ENCODE measurements at places on chromosomes 5 and 9.
A peak's percentile ranks its signal among the peaks of the same experiment; 100 is the strongest.

- DNase-seq: no peak
Observed at GRCh38 chr9:8552732-8553131, 753.2 kb upstream of the DMAC1 start.

GRCh38 chr5:167426501-167426900, 864.9 kb upstream of the WWC1 start:
- DNase-seq: no peak

DNA sequence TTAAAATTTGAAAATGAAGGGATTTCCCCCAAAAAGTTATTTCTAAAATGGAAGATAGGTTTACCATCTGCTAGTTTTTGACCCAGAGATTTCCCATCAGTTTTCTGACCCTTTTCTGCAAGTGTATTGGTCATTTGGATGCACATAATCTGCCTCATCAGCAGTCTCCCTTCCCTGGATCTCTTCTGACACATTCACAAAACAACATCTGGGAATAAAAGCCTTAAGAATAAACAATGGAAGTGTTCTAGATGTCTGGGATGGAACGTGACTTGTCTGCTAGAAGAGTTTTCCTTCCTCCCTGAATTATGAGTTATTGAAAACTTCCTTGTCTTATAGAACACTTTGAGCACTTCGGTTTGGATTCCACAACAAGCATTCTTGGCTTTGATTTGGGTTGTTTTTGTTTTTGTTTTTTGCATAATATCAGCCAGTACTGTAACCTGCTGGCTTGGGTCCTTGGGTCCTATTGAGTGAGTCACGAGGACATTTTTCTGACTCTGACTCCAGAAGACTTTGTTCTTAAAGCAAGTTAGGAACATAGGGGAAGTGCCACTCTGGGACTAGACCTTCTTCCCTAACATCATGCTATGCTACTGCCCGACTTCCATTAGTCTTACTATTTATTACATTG, 18.2 kb upstream of the ESM1 start:
- DNase-seq: no peak

- no peak for DNase-seq
Observed at GRCh38 chr5:138369706-138370105, 17.2 kb downstream of the KDM3B start.

- DNase-seq: no peak
Observed at GRCh38 chr5:87966213-87966612, 302.4 kb downstream of the TMEM161B start.

- DNase-seq: no peak
Observed at GRCh38 chr5:3050863-3051262, 299.4 kb upstream of the IRX2 start.

- DNase-seq: no peak
Observed at GRCh38 chr9:91555132-91555531, 131.5 kb upstream of the NFIL3 start.

DNA sequence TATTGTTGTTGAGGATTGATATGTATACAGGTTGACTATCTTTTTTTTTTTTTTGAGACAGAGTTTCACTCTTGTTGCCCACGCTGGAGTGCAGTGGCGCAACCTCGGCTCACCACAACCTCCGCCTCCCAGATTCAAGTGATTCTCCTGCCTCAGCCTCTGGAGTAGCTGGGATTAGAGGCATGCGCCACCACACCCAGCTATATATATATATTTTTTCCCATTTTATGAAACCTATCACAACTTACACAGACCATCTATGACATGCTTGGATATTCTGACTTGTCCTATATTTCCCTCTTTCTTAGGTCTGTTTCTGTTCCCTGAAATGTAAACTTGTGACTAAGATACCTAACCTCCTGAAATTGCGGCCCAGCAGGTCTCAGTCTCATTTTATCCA, 5.0 kb downstream of the CD14 start:
- DNase-seq: no peak

GRCh38 chr5:113081091-113081839, 104.7 kb downstream of the DCP2 start:
- no peak for DNase-seq

DNA sequence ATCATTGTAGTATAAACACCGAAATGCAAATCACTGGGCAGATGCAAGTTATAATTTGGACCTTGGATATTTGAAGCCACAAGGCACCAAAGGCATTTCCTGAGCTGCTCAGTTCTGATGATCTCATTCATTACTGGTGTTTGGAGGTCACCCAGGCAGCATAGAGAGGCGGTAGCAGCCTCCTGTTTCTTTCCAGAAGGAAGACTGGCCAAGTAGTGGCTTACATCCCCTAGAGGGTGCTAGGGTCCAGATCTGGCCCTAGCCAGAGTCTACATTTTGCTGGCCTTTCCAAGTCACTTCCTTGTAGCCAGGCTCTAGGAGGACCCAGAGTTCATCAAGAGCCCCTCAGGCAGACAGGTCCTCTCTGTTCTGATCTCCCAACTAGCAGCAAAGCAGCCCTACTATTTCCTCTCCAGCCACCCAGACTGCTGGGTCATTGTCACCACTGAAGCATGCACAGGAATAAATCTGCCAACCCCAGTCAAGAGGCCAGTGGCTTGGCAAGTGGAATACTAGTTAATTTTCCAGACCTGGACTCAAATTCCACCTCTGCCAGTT, 33.4 kb upstream of the TTC1 start:
- DNase-seq: peak; percentile 85

DNA sequence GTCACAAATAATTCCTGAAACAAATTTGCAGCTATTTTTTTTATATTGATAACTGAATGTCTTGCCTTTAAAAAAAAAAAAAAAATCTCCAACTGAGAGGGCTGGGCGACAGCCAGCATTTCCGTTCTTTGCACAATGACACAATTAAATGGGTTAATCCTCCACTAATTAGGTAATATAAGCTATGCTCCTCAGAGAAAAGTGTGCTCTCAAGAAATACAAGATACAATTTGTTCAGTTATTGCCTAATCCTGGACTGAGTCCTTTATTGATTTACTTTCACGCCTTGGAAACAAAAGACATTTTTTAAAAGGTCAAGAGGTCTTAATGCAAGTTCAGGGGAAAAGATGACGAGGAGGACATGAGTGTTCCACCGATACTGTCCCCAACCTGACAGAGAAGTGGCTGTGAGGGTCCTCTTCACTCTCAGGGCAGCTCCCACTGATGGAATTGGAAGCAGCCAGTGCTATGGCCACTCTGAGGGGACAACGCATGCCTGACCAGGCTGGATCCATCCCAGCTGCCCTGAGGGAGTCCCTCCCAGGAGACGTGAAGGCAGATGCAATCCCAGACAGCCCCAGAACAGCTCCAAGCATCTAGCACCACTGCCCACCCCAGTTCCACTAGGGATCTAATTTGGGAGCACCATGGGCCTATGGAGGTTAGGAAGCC, 220.7 kb downstream of the GNA14 start:
- no peak for DNase-seq

- DNase-seq: no peak
Observed at GRCh38 chr5:76488969-76489368, 85.9 kb downstream of the IQGAP2 start.

- no peak for DNase-seq
Observed at GRCh38 chr9:34419716-34420504, 38.5 kb downstream of the FAM219A start.

- no peak for DNase-seq
Observed at GRCh38 chr9:105637787-105638395, 24.4 kb upstream of the TAL2 start.

DNA sequence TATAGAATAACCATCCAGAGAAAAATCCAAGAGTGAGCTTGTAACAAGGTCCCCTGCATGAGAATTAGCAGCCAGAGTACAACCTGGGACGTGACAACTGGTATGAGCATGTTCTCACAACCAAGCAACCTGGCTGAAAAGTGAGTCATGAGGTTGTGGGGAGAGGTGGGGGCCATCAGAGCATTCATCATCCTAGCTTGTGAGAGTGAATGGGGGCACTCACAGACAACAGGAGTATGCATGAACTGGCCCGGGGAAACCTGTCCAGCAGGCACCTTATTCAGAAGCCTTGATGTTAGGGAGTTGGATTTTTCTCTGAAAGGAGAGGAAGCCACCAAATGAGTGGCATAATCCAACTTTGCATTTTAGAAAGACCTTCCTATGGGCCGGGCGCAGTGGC, 113.0 kb downstream of the FRMD3 start:
- DNase-seq: no peak

DNA sequence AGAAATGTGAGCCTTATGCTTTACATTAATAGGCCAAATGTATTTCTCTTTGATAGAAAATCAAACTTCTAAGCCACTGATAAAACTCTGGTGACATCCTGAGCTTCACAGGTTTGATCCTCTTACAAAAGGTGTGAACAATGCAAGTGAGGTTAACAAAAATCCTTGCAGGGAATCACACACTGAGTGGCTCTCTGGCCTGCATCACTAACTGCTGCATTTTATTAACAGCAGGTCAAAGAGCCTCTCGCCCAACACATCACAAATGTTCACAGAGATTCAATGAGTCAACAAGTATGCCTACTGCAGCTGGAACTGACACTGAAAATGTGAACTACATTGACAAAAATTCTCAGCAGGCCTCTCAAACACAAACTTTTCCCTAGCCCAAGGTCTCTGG, 122.3 kb downstream of the SEMA5A start:
- DNase-seq: no peak

DNA sequence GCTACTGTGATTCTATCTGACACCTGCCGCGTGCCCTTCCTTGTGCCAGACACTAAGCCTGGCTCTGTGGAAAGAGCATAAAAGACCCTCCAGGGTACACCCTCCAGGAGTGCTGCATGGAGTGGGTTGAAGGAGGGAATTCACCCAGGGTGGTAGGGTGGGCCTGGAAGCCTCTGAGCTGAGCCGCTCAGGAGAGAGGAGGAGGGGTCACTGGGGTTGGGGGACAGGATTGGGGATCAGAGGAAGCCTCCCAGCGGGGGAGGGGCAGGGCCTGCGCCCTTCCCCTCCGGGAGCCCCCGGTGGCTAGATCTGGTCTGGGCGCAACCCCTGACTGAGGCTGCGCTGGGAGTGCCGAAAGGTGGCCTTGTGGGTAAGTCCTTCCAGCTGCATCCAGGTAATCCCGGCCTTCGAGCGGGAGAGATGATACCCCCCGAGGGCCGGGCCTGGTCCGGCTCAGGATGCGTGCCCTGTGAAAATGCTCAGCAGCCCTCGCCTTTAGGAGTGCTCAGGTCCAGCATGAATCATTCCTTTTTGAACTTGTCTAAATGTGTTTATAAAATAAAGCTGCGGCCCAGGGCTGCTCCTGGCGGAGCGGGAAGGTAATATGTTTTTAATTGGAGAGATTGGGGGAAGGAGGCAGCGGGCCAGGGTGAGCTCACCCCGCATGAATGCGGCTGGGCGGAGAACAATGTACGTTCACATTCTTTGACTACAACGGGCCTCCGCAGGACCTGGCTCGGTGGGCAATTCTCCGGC, 118.1 kb upstream of the SMIM23 start:
- peak; percentile 50 for DNase-seq

GRCh38 chr9:113158446-113158845, 7.6 kb downstream of the SLC31A2 start:
- no peak for DNase-seq

DNA sequence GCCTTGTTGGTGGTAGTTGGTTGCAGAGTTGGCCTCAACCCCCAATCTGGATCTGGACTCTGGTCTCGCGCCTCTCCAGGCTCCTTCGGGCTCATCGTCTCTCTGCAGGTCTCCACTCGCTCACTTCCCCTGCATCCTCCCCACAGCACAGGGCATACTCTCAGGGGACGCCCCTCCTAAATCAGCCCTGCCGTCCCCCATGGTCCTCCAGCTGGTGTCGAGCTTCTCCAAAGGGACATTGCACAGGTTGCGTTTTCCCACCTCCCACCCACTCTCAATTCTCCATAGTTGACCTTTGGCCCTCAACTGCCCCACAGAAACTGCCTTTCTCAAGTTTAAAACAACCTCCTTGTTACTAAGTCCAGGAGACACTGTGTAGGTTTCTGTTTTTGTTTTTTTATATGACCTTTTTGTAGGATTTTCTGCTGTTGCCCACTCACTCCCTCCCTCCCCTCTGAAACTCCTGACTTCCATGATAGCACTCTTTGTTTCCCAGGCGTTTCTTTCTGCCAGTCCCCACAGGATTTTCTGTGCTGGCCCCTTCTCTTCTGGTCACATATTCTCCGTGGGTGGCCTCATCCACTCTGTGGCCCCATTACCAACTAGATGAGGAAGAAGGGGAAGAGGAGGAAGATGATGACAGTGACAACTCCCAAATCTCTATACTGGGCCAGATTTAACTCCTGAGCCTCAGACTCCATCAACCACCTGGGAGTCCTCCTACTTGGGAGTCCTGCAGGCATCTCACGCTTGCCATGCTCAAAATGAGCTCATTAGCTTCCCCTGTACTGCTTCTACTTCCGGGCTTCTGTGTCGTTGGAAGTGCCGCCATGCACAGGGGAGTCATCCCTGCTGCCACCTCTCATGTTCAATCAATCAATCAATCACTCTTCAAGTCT, 50.3 kb downstream of the ALG2 start:
- no peak for DNase-seq

- no peak for DNase-seq
Observed at GRCh38 chr5:39228596-39228995, 9.2 kb upstream of the FYB1 start.

GRCh38 chr9:121331992-121332685, 37.9 kb downstream of the STOM start:
- DNase-seq: no peak

- DNase-seq: no peak
Observed at GRCh38 chr9:304106-304505, 89.4 kb downstream of the DOCK8 start.

DNA sequence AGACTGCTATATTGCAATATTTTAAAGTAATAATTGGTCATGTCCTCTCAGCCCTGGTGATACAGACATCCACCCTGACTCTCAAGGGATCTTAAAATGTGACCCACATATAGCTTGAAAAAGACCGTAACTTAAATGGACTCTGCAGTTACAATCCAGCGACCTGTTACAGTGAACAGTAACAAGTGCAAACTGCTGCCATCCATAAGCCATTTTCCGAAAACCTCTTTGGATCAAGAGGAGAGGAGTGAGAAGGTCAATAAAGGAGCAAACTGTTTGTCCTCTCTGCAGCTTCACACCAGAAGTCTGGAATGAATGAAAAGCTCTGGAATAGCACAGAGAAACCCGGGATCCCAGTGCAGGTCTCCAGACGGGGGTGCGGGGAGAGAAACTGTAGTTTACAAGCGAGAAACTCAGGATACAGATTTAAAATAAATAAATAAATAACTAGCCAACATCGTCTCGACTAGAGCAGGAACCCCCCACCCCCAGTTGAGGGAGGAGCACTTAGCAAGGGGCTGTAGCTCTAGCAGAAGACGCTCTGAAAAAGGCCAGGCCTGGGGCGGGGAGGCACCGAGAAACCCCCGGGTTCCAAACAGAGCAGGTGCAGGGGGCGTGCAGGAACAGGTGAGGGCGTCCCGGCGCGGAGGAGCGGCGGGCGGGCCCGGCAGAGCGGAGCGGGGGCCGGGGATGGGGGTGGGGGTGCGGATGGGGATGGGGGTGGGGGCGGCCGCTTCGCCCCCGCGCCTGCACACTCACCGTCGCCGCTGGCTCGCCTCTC, 572 bp downstream of the ZDHHC21 start:
- DNase-seq: no peak

- no peak for DNase-seq
Observed at GRCh38 chr5:140242890-140243585, 59.9 kb downstream of the PFDN1 start.
